Activated T-cell treated with anti-CD3 and anti-CD28 coated beads, Interleukin-2, amount 50 U/mL, for 4 hours (primary cell): ENCODE measurements at places on chromosomes 13 and 19. TPM values are rescaled to one million over a fixed set of nuclear protein-coding genes. Genes with fewer than 3 reads are reported as not detected.

KIR2DL4 gene
- total RNA-seq: not detected

IZUMO2 gene
- not detected for total RNA-seq

SGCG gene
- total RNA-seq: not detected

SBK2 gene
- total RNA-seq: not detected

ZNF544 gene
- 41.6 TPM for total RNA-seq

KLK12 gene
- not detected for total RNA-seq

TMEM255B gene
- 1.3 TPM for total RNA-seq

ZNF714 gene
- 10.8 TPM for total RNA-seq

LRRC4B gene
- total RNA-seq: not detected

CASP14 gene
- not detected for total RNA-seq

OR4F17 gene
- not detected for total RNA-seq

RNF17 gene
- not detected for total RNA-seq

SIGLEC11 gene
- not detected for total RNA-seq

- peak; percentile 100 for DNase-seq
These were observed at the start of gene CDKN2D for GRCh38 chr19:10568826-10569651. Gene CDKN2D (minus strand): TSS chr19:10568979. CDS start chr19:10568653, 326 bp downstream.

DNA sequence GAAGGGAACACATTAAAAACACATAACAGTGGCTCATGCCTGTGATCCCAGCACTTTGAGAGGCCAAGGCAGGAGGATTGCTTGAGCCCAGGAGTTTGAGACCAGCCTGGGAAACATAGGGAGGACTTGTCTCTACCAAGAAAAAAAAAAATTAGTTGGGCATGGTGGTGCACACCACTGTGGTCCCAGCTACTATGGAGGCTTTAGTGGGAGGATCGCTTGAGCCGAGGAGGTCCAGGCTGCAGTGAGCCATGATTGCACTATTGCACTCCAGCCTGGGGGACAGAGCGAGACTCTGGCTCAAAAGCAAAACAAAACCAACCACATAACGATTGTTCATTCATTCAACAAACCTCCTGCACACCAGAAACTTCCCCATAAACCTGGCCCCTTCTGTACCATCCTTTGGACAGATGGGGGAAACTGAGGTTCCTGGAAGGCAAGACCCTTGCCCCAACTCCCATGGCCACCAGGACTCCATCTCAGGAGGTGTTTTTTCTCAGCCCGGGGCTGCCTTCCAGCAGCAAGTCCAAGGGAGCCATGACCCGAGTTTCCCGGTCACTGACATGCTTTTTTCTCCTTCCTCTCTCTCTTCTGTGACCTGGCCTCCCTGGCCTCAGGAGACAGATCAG is 4.3 kb downstream of the FOSB start:
- DNase-seq: no peak

- no peak for DNase-seq
These were observed 1.1 kb downstream of the TMEM86B start for GRCh38 chr19:55227241-55228014.

DNA sequence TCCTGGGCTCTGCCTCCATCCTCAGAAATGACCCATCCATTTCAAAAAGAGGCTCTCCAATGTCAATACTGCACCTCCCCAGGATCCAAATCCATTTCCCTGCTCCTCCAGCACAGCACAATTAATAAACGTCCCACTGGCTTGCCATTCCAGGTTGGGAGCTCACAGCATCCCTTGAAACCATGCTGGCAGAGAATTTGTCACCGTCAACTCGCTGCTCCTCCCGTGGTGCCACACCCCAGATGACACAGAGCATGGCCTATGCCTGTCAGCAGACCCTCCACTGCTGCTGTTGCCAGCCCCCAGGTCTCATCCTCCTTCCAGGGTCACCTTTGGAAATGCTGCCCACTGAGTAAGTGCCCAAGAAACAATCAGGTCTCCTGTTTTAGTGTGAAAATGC is 53.0 kb upstream of the UQCRFS1 start:
- no peak for DNase-seq

GRCh38 chr13:50156140-50156539 is 140.9 kb downstream of the KCNRG start:
- DNase-seq: no peak

GRCh38 chr13:110617321-110618072 is 2.2 kb downstream of the NAXD start:
- no peak for DNase-seq

GRCh38 chr19:46195104-46195503 is 34.4 kb upstream of the IGFL1 start:
- no peak for DNase-seq

DNA sequence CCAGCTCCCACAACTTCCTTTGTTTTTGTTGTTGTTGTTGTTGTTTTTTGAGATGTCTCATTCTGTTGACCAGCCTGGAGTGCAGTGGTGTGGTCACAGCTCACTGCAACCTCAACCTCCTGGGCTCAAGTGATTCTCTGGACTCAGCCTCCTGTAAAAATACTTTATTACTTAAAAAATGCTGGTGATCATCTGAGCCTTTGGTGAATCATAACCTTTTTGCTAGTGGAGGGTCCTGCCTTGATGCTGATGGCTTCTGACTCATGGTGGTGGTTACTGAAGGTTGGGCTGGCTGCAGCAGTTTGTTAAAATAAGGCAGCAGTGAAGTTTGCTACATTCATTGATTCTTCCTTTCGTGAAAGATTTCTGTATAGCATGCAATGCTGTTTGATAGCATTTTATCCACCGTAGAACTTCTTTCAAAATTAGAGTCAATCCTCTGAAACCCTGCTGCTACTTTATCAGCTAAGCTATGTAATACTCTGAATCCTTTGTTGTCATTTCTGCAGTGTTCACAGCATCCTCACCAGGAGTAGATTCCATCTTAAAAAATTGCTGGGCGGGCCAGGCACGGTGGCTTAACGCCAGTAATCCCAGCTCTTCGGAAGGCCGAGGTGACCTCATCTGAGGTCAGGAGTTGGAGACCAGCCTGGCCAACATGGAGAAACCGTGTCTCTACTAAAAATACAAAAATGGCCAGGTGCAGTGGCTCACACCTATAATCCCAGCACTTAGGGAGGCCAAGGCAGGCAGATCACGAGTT is 18.0 kb downstream of the ARHGAP35 start:
- no peak for DNase-seq

GRCh38 chr13:114174529-114174961 is 4.5 kb upstream of the CFAP97D2 start:
- no peak for DNase-seq

DNA sequence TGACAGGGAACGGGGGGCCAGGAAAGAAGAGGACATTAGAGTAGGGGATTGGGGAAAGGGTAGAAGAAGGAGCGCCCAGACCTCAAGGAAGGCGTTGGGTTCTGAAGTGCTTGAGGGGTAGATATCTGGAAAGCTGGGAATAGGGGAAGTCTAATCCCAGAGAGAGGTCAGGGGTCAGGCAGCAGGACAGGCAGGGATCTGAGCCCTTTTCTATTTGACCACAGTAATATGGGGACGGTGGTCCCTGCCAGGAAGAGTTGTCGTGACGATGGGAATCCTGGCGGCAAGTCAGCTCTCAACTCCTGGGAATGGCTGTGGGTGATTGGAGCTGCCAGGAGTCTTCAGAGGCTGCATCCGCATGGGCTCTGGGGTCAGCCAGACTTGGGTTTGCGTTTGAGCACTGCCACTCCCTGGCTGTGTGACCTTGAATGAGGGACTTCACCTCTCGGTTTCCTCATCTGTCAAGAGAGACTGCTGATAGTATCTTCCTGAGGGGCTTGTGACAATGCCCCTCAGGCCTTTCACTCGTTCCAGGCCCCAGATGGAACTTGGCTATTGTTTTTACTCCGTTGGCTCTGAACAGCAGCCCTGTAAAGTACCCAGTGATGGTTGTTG is 1.3 kb downstream of the AP2A1 start:
- DNase-seq: no peak

DNA sequence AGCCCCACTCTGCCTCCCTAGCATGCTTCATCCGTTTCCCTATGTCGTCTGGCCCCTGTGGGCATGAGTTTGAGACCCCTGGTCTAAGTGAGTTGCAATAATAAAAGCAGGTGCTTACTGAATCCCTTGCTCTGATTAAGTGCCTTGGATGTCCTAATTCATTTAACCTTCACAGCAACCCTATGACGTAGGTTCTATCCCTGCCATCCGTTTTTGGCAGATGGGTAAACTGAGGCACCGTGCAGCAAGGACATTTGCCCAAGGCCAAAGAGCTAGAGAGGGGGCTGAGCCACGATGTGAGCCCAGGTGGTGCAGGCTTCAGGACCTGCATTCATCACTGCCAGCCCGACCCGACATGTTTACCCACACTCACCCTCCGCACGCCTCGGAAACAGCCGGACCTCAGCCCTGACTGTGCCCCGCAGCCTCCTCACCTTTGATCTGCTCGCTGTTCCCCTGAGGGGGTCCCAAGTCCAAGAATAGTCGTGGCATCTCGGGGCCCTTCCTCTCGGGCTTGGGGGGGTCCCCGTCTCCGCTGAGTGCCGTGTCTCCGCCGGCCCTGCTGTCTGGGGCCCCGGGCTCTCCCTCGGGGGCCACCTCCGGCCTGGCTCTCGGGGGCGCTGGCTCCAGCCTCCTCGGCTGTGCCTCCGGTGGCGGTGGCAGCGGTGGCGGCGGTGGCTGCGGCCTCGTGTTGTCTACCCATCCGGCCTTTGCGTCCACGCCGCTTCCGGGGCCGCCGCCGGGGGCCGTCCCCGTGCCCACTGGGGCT is 14.5 kb downstream of the LMTK3 start:
- no peak for DNase-seq

GRCh38 chr19:55650602-55651230 is 2.7 kb downstream of the CCDC106 start:
- no peak for DNase-seq

- DNase-seq: no peak
These were observed 482.3 kb upstream of the ZNF507 start for GRCh38 chr19:31863122-31863521.

DNA sequence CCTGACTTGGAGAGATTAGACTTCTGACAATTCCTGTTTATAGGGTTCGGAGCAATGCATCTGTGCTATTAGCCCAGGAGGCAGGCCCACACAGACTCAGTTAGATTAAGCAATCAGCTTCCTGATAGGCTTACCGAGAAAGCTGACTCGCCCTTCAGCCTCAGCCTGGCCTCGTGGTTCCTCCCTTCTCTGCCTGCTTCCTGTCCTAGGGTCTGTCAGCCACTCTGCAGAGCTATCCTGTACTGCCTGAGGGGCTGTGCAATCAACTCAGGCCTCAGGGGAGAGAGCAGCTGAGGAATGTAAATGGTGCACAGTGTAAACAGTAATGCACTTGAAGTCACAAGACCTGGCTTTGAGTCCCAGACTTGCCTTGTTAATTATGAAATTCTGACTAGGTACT is 30.7 kb downstream of the HTR2A start:
- DNase-seq: no peak

GRCh38 chr13:85254641-85255040 is 544.6 kb downstream of the SLITRK6 start:
- no peak for DNase-seq

- DNase-seq: no peak
These were observed 47.9 kb upstream of the EPHX3 start for GRCh38 chr19:15280048-15280725.

DNA sequence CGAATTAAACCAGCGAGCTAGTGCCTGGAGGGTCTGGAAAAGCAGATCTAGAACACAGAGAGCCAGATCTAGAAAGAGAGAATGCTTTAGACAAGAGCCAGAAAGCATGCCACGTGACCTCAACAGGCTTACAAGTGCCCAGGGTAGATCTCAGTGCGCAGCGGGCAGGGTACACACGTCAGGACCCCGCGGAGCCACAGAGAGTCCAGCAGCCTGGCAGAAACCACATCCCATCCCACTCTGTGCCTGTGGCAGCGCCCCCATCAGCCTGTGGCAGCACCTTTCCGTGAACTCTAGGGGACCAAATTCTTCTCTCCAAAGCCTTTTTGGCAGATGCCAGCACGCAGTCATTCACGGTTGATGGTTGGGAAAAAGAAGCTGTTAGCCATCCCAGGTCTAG is 5.9 kb downstream of the ARHGEF1 start:
- DNase-seq: no peak

DNA sequence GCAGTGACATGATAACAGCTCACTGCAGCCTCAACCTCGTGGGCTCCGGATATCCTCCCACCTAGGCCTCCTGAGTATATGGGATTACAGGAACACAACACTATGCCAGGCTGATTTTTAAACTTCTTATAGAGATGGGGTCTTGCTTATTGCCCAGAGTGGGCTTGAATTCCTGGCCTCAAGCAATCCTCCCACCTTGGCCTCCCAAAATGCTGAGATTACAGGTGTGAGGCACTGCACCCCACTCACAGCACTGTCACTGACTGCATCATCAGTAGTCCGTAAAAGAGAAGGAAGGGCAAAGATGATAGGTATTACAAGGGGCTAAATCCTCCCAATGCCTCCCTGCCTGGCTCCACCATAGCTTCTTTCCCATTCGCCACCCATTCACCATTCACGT is 4.1 kb downstream of the RHPN2 start:
- no peak for DNase-seq

DNA sequence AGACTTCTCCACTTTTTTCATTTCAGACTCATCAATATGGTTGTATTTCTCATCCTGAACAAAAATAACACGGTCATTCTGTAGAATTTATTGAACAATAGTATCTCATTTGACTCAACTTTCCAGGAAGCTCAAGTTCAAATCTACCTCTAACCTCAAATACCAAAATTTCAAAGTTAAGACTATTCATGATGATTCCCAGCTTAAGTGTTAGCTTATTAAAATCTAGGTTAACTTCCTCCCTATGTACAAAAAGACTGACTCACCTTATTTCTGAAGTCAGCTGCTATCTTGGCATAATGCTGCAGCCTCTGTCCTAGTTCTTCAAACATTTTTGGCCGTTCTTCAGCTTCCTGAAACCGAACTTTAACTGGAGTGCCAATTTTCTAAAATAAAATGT is 23.2 kb downstream of the HSPH1 start:
- no peak for DNase-seq

- DNase-seq: no peak
These were observed 23.7 kb downstream of the KLF5 start for GRCh38 chr13:73082471-73082870.

DNA sequence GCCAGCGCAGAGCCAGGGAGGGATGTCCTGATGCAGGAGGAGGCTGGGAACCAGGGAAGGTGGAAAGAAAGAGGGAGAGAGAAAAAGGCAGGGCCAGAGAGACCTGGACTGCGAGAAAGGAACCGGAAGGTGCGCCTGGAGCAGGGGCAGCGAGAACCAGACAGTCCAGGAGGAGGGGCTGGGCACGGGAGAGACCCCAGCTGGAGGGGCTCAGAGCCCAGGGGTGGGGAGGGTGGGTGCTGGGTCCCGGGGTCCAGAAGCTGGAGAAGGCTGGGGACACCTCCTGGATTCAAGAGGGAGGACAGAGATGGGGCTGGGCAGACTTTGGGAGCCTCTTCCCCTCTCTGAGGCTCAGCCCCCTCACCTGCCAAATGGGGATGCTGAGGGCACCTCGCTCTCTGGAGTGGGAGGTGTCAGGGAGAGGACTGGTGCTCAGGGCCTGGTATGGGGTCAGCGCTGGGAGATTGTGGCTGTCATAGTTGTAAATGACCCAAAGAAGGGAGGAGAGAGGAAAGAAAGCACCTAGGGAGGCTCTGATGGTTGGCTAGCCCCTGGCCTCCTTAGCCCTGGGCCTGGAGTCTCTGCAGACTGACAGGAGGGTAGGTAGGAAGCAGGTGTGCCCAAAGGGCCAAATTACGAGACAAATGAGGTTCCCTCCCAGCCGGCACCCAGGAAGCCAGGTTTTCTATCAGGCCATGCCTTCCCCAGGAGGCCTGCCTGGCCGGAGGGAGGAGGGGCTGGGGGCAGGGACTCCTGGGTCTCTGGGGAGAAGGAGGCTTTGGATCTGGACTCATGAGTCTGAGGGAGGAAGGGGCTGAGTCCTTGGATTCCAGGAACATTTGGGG is 1.3 kb upstream of the SPACA6 start:
- DNase-seq: no peak
